Myocyte (in vitro differentiated cells): ENCODE measurements at places on chromosomes 16 and 17. TPM values are rescaled to one million over a fixed set of nuclear protein-coding genes. Genes with fewer than 3 reads are reported as not detected.

DNA sequence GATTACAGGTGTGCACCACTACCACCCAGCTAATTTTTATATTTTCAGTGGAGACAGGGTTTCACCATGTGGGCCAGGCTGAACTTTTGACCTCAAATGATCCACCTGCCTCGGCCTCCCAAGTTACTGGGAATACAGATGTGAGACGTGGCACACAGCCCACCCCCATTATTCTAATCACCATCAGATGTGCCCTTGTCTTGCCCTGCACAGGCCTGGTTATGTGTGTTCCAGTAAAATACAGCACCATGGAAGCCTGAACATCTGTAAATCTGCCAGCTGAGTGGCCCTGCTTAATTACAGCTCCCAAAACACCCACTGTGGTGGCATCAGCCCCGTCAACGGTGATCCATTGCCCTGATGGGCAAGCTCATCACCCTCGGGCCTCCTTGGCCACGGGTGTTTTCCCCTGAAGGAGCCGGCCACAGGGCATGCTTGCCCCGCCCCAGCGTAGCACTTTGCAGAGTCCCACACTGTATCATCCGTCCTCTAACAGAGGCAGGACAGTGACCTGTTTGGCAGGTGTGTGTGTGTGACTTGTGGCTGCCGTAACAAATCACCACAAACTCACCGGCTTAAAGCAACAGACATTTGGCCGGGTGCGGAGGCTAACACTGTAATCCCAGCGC lies 74.5 kb downstream of the RBFOX3 start:
- DNase-seq, result no peak

DNA sequence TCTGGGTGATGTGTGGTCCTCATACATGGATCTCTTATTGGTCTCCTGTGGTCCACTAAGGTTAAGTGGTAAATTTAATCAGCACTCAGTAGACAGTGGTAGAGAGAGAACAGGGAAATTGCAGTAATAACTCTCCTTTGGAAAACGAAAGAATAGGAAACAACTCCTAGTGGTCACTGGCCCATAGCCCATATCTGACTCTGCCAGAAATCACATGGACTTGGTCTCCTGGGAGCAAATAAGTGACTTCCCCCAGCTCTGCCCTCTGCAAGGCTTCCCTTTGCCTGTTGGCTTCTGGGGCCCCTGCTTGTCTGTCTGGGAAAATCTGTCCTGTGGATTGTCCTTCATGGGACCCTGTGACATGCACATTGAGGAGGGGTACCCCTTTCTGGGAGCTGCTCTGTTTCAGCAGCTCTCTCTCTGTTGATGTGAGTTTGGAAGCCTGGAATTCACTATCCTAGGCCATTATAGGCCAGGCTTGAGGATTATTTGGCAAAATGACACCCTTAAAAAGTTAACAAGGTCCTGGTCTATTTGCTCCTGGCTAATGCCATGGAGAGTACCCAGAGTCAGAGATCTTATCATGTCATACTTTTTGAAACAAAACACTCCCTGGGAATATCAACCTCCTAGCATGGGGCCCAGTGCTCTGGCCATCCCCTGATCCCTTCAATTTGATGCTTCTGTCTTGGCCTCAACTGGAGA lies 58.0 kb upstream of the HNF1B start:
- peak; percentile 59 for DNase-seq

DNA sequence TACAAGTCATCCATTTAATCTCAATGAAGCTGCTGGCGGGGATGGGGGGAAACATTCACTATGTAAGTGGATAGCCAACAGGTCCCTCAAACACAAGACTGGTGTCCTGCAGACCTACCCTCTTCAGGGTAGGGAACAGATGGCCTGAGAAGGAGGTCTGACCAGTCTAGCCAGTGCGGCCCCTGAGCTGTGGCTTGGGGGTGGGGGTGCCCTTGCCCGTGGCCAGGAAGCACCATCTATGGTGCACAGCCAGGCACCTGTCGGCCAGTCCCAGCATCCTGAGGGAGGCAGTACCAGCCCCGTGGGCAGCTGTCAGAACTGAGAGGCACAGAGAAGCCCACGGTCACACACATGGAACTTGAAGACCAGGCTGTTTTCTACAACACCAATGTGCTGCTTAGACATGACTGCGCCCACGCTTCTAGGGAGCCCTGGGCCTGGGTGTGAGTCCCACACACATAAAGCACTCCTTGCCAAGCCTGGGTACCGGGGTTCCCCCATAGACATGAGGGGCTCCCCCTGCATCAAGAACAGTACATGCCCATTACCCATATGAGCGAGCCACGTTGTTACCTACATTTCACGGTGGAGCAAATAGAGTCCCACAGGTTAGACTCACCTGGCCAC lies 40.9 kb downstream of the RMI2 start:
- DNase-seq, result no peak

TADA2A gene
- total RNA-seq, result 10.6 and 23.6 TPM in 2 replicates

PRCD gene
- total RNA-seq, result not detected in 2 replicates

FBXW10B gene
- total RNA-seq, result 0.31 and 1.3 TPM in 2 replicates
